ENCODE measurements at places on chromosomes 5 and 9. TPM values are rescaled to one million over a fixed set of nuclear protein-coding genes. Genes with fewer than 3 reads are reported as not detected.

- no peak for DNase-seq
These were observed 99.6 kb downstream of the BASP1 start for GRCh38 chr5:17316970-17317459.

DNA sequence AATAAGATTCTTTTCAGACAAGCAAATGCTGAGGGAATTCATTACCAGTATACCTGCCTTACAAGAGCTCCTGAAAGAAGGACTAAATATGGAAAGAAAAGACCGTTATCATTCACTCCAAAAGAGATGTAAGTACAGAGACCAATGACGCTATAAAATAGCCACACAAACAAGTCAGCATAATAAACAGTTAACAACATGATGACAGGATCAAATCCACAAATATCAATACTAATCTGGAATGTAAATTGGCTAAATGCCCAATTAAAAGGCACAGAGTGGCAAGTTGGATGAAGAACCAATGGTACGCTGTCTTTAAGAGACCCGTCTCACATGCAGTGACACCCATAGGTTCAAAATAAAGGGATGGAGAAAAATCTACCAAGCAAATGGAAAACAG is 349.6 kb upstream of the MPDZ start:
- no peak for DNase-seq

TAF11L5 gene
- total RNA-seq, result not detected

- DNase-seq, result no peak
These were observed 35.8 kb upstream of the HMCN2 start for GRCh38 chr9:130229759-130230158.

DNA sequence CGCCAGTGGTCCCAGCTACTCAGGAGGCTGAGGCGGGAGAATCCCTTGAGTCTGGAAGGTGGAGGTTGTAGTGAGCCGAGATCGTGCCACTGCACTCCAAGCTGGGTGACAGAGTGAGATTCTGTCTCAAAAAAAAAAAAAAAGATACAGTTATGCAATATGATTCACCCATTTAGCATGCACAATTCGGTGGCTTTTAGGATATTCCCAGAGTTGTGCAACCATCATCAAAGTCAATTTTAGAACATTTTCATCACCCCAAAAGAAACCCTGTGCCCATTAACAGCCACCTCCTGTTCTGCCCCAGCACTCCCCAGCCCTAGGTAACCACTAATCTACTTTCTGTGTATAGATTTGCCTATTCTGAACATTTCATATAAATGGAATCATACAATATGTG is 4.3 kb upstream of the DHFR start:
- DNase-seq, result no peak

PCDHGA12 gene
- 5.0 TPM for total RNA-seq

DNA sequence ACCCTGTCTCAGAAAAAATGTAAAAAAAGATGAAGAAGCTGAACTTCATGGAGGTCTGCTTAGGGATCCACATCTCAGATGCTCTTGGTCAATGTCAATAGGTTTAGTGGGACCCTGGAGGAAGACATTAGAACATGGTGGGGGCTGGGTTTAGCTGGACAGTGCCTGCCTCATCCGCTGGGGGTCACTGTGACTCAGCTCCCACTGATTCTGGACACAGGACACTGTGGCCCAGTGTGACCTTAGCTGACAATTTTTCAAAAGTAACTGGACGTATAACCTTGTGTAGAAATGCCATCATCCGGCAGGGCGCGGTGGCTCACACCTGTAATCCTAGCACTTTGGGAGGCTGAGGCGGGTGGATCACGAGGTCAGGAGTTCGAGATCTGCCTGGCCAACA is 7.3 kb upstream of the HNRNPAB start:
- DNase-seq, result no peak

TUBB4B gene
- total RNA-seq, result 351 TPM

DNA sequence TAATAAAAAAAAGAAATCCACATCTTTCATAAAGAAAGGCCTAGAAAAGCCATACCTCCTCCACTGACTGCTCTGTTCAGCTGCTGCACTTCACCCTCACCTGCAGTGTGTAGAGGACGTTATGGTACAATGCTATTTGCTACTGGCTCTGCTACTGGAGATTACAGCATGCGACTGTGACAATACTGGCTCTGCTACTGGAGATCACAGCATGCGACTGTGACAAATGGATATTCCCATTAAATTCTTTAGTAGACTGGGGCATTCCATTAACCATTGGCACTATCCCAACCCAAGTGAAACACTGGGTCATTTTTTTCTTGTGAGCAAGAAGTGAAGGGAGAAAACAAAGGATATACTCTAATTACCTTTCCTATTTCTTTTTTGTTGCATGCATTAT is 1063.5 kb upstream of the DMAC1 start:
- DNase-seq, result no peak

All from ureter (tissue), 1 donor.